ENCODE measurements at places on chromosomes 7 and 10. TPM values are rescaled to one million over a fixed set of nuclear protein-coding genes. Genes with fewer than 3 reads are reported as not detected.

Gene ADAM12
- total RNA-seq = 18.3 TPM

Gene MPP7
- not detected for total RNA-seq

Gene RNF32
- total RNA-seq = 1.7 TPM

Gene VIPR2
- total RNA-seq = not detected

Gene GHRHR
- not detected for total RNA-seq

Gene HECTD2
- 5.6 TPM for total RNA-seq

Gene KLF14
- total RNA-seq = not detected

Gene TFR2
- total RNA-seq = not detected

Gene HOXA9
- not detected for total RNA-seq

Gene PITX3
- 0.69 TPM for total RNA-seq

Gene CFAP46
- total RNA-seq = 0.69 TPM

Gene ANXA7
- total RNA-seq = 56.0 TPM

Gene SRRM3
- total RNA-seq = 7.9 TPM

Gene SUGCT
- 4.3 TPM for total RNA-seq

Gene CHST15
- total RNA-seq = 17.1 TPM

Gene AKR1B1
- 163 TPM for total RNA-seq

Gene CADPS2
- total RNA-seq = 14.7 TPM

Gene AOC1
- total RNA-seq = not detected

Gene BET1
- total RNA-seq = 39.8 TPM

Gene CRPPA
- total RNA-seq = 1.5 TPM

Gene NKX1-2
- total RNA-seq = not detected

Gene TLX1
- total RNA-seq = not detected

Gene WDR86
- total RNA-seq = 2.4 TPM

Gene OR2A7
- total RNA-seq = 0.20 TPM

Gene RAB19
- total RNA-seq = not detected

Gene FFAR4
- total RNA-seq = not detected

Gene CALHM3
- not detected for total RNA-seq

Gene DOCK1
- 38.4 TPM for total RNA-seq

Gene GNGT1
- total RNA-seq = not detected

Gene COL17A1
- 0.15 TPM for total RNA-seq

Gene CREB5
- total RNA-seq = 1.7 TPM

Gene LRRC17
- total RNA-seq = 229 TPM

Gene AGAP9
- total RNA-seq = 2.1 TPM

Gene IKZF1
- not detected for total RNA-seq
